NCI-H526 treated with DMSO at 0.1 percent for 48 hours (cell line): ENCODE measurements at places on chromosomes 11 and 22.

DNA sequence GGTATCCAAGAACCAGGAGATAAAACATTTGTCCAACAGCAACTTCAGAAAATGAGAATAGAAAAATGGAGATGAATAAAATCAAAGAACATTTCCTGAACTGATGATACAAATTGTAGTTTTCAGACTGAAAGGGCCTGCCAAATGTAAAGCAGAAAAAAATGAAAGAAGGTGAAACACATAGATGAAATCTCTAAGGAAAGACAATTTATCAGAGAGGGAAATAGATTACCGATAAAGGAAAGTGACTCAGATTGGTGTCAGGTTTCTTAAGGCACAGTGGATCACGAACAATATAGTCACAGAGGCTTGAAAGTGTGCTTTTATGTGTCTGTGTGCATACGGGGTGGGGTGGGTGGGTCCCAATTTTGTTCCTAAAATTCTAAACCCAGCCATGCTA lies 4.1 kb upstream of the STT3A start:
- DNase-seq: no peak

GRCh38 chr11:114133548-114134329 lies 74.2 kb downstream of the ZBTB16 start:
- DNase-seq: no peak

DNA sequence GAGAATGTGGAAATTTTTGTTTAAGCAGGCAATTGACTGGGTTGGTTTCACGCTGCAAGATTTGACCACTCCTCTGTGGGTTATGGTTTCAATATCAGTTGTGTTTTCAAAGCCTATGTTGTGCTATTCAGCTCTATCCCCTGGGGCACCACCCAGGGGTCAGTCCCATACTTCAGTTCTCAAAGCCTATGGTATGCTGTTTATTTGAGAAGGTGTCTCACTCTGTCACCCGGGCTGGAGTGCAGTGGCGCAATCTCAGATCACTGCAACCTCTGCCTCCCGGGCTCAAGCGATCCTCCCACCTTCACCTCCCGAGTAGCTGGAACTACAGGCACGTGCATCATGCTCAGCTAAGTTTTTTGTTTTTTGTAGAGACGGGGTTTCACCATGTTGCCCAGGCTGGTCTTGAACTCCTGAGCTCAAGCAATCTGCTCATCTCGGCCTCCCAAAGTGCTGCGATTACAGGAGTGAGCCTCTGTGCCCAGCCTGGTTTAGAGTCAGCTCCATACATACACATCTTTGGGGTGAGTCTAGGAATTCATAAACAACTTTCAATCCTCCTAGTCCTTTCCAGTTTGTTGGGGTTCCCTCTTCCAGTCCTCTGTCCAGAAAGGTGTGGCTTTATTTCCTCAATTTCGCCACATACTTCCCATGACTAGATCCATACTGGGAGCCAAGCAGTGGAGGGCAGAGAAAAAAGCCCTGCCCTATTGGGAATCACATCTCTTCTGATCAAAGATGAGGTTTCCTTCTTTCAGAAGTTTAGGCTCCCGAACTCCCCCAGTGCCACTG lies 35.0 kb upstream of the MAPK1 start:
- no peak for DNase-seq

GRCh38 chr11:133522344-133522743 lies 10.0 kb downstream of the OPCML start:
- peak; percentile 46 for DNase-seq

DNA sequence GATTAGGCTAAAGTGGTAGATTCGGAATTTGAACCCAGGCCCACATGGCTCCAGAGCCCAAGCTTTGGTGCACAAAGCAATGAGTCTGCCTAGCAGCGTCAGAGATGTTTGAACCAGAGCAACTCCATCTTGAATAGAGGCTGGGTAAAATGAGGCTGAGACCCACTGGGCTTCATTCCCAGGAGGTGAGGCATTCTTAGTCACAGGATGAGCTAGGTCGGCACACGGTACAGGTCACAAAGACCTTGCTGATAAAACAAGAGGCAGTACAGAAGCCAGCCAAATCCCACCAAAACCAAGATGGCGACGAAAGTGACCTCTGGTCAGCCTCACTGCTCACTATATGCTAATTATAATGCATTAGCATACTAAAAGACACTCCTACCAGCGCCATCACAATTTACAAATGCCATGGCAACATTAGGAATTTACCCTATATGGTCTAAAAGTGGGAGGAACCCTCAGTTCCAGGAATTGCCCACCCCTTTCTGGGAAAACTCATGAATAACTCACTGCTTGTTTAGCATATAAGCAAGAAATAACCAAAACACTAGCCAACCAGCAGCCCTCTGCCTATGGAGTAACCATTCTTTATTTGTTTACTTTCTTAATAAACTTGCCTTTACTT lies 40.3 kb upstream of the DAGLA start:
- no peak for DNase-seq

- no peak for DNase-seq
Observed at GRCh38 chr22:22450343-22450839, 58.2 kb downstream of the ZNF280B start.

DNA sequence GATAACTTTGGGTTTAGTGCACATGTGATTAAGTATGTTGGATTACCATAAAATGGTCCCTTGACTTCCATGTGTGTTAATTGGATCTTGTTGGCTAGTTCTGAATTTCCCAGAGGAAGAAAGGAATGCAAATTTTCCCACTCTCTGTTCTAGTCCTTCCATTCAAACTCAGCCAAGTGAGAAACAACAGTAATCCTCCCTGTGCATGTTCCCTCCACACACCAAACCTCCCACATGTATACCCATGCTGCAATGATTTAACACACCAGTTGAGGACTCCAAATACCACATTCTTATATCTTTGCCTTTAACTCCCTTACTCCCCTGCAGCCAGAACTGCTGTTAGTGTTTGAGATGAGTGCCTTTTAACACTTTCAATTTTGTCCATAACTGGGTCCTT lies 1158.9 kb downstream of the DLG2 start:
- DNase-seq: no peak

DNA sequence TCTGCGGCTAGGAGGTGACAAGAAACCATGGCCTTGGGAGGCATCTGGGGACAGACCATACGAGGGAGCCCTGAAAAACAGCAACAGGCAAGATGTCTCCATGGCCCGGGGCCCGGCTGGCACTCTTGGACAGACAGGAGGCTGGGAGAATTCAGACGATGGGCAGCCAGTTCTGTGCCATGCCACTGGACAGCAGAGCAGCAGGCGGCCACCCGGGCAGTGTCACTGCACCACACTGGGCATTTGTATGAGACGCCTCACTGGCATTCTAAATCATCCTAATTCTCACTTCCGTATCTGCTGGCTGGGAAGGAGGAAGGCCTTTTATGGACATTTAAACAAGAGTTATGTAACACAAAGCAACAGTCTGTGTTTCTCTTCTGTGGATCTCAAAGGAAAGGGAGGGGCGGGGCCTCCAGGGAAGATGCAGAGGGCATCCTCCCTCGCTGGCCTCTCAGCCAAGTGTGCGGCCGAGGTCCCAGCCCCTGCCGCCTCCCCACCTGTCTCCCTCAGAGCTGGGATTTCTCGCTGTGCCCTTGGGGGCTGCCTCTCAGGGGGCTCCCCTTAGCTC lies 350.3 kb downstream of the SHANK2 start:
- no peak for DNase-seq

DNA sequence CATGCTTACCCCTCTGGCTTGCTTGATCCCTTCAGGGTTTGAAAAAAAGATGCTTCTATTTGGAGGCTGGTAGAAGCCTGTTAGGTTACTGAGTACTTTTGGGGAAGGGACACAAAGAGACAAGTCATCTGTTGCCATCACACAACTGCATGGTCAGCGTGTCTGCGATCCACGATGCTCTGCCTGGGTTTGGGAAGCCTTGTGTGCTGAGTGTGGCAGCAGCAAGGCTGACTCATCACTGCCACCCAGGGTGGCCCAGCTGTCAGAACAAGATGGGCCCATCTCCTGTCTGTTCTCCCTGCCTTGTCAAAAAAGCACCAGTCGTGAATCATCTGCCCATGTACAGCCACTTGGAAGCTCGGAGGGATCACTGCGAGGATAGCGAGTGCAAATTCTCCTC lies 26.2 kb downstream of the UBASH3B start:
- DNase-seq: no peak

DNA sequence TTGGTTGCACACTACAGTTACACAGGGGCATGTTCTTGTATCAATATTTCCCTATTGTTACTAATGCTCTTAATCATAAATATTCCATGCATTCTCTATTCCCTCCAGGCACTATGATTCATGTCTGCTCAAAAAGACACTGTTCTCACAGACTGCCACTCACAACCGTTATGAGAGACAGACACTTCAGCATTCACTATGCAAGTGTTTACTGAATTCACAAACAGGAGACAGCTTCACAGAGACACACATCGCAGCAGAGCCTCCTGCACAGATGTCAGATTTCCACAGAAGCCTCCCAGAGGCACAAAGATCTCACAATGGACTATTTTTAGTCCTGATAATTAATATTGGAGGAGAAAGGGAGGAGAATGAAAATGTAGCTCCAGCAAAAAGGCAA lies 930.4 kb downstream of the OPCML start:
- no peak for DNase-seq

DNA sequence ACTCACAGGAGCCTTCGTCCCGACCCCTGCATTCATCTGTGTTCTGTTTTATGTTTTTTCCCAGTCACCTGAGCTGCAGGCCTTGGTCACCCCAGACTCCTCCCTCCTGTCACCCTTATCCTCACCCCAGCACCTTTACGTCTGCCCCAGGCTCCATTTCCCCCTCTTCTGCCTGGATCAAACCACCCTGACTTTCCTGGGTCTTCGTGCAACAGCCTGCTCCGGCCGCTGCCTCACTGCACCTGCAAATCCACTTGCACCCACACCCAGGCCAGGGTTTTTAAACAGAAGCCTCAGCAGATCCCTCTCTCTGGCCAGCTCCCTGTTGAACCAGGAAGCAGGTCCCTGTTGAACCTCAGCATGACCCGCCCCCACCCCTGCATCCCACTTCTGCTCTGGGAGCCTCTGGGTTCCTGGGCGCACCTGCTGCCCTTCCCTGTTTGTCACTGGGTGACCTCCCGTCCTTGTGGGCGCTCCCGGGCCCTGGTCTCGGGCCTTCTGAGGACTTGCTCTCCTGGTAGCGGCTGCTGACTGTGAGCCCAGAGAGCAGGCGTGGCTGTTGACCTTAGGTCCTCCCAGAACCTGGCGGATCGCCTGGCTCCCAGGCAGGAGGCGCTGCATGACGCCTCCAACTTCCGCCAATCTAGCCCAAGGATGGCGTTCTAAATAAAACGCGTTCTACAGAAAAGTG lies 12.8 kb downstream of the MAPK8IP2 start:
- DNase-seq: no peak

DNA sequence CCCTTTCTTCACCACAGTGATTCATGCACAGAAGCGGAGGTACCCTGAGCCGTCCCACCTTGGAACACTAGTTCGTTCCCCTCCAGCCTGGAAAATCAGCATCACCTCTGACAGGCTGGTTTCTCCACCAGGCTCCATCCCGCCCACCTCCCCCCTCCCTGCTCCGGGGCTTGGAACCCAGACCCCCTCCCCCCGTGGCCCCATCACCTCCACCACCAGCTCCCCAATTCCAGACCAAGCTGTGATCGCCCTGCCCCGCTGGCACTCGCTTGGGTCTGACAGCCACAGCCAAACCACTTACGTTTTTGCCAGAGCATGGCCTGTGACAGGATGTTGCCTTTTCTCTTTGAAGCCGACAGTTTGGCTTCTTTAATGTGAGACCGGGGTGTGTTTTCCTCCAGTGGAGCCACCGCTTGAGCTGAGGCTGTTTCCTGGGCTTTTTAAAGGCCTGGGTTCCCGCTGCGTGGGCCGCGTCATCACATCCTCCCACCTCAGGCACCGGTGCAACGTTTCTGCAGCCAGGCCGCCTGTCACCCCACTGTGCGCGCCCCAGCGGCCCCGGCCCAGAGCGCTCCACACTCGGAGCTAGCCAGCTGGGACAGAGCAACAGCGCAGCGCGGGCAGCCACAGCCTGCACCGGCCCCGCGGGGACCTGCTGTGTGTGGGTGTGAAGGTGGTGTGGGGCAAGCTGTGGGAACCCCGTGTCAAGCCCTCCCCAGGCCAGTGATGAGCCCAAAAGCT lies at the start of gene POU2AF1:
POU2AF1 (minus strand) TSS at position 415 of the 741 bp plus-strand sequence; CDS start at position 317, 98 bp downstream.
- no peak for DNase-seq

DNA sequence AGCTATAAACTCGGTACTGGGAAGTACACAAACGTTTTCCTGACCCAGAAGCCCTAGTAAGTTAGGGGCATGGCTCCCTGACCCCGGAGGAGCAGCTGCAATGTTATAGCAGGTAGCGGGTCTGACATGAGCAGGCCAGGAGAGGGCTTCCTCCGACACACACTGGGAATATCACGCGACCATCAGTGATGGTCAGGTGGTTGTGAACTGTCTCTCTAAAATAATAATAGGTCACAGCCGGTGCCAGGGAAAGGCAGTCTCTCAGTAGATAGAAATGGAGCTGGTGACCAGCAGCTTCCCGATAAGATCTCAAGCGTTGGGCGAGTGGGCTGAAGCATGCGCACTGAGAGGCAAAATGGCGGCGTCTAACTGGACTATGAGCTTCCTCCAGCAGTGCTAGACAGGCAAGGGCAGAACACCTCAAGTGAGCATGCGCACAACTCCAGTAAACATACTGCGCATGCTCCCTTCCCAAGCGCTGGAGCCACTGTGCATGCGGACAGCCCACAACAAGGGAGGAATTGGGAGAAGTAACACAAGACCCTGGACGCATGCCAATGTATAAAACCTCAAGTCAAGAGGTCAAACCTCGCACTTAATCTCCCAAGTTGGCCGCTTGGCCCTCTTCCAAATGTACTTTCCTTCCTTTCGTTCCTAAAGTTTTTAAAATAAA lies 22.3 kb upstream of the TESMIN start:
- no peak for DNase-seq

DNA sequence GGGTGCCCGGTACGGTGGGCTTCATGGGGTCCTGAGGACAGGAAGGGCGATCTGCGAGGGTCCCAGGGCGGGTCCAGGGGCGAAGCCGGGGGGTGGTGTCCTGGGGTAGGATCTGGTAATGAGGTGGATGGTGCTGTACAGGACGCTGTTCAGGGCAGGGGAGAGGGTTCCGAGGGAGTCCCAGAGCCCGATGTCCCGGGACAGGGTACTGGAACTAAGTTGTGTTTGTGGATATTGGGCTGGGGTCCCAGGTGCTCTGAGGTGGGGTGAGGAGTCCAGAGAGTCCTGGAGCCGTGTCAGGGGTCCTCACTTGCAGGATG lies 426 bp downstream of the LZTR1 start:
- no peak for DNase-seq

DNA sequence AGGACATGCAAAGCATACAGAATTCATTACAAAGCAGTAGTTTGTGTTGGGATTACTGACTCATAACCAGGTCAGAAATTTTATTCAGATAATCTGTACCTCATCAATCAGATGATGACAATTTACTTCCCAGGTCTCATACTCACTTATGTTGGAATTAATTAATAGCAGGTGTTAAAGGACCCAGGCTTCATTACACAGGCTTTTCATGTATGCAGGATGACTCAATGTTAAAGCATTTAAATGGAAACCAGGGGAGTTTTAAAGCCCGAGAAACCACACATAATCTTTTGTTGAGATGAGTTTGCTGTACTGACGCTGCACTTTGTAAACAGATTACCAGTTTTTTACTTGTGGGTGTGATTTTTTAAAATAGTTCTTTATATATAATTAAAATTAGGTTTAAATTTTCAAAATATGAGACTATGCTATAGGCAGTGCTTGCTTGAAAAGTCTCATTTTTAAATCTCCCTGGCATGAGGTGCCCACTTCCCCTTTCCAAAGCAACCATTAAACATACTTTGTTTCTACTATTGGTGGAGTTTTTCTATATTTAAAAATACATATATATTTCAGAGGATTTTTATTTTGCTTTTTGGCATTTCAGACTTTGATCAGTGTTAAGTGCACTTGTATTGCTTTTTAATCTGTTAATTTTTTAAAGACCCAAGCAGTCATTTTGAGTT lies 41.0 kb downstream of the CEP57 start:
- DNase-seq: no peak
